HEK293T (cell line): ENCODE measurements at places on chromosomes 6 and 20.

GRCh38 chr20:50883856-50884255 lies 47.4 kb downstream of the ADNP start:
- DNase-seq = no peak

DNA sequence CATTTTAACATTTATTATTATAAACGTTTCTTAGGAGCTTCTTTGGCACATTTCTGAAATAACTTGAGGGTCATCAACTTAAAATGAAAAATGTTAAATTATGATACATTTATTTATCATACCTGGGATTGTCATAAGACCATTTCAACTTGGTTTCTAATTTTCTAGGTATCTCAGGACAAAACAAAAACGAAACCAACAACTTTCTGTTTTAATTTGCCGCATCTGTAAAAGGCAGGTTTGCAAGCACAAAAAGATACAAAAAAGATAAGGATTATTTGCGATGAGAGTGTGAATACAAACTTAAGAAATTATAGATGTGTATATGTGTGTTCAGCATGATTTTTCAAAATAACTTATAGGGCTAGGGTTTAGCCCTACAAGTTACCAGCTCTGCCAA lies 395.0 kb upstream of the RUNX2 start:
- no peak for DNase-seq

GRCh38 chr6:163599136-163599535 lies 184.6 kb downstream of the QKI start:
- no peak for DNase-seq

- no peak for DNase-seq
Measured at GRCh38 chr6:27230758-27231111, 16.8 kb upstream of the PRSS16 start.

DNA sequence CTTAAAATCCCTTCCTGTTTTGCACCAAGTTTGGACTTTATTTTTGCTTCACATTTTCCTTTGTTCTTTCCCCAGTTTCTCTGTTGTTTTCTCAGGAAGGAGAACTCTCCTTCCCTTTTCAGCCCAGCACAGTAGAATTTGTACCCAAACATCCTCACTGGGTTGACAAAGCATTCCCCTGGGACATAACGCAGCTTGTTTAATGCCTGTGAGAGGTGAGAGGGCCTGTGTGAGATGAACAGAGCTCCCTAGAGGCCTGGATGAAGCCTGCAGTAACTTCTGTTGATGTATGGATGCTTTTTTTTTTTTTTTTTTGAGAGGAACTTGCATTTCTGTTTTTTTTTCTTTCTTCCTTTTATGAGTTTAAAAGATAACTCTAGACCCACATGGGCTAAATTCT lies 104.9 kb upstream of the SLC22A23 start:
- DNase-seq = no peak

- no peak for DNase-seq
Measured at GRCh38 chr6:40585223-40585622, 1.9 kb downstream of the LRFN2 start.

DNA sequence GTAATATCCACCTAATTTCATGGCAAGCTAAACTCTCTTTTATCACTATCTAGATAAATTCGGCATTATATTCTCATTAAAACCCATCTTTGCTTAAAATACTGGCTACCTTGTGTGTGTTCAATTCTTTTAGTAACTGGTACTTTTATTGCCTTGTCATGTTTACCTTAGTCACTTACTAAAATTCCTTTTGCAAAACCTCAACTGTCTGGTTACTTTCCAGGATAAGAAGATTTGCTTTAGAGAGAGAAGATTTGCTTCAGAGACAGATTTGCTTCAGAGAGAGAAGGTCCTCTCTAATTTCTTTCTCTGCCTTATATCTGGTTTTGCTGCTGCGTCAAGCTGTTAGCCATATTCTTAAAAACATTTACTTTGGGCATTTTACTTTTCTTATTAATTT lies 151.5 kb upstream of the MLIP start:
- no peak for DNase-seq

DNA sequence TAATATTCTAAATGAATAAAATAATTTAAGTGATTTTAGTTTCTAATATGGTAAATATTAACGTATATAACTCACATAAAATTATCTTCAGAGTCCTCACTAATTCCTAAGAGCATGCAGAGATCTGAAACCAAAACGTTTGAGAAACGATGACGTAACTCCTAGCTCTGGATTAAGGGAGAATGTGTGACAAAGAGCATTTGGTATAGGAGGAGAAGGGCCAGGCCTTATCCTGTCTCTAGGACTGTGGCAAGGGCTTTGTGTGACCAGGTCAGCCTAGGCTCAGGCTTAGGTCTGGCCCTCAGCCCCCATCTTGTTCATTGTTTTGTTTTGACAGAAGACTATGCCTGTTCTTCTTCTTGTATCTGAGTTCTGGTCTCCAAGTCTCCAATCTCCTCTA lies 19.2 kb upstream of the POLR1H start:
- DNase-seq = no peak

GRCh38 chr6:137352859-137353258 lies 133.7 kb upstream of the IFNGR1 start:
- no peak for DNase-seq

DNA sequence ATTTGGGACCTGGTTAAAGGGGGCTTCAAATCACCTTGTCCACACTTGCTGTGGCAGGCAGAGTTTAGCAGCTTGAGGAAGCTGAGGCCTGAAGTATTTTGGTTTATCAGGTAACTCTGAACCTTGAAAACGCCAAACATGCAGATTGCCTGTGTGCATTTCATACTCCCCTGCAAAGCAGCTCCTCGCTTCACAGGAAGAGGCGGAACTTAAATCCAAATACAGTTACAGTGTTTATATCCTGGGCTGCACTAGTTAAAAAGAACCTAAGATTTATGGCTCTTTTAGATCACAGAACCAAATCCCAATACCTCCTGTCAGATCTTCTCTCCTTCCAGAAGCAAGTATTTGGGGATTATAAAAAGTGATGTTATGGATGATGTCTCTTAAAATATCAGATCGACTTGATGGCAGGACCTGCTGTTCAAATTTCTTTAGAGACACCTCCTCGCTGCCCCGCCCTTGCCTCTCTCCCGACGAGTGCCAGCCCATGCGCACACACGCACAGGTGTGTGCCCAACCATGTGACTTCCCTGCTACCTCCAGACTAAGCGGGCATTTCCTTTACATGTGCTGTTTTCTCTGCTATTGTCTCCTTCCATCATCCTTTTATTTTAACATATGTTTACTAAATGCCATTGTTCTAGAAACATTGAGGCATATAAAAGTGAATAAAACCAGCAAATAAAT lies 224.6 kb upstream of the FOXQ1 start:
- DNase-seq = no peak

DNA sequence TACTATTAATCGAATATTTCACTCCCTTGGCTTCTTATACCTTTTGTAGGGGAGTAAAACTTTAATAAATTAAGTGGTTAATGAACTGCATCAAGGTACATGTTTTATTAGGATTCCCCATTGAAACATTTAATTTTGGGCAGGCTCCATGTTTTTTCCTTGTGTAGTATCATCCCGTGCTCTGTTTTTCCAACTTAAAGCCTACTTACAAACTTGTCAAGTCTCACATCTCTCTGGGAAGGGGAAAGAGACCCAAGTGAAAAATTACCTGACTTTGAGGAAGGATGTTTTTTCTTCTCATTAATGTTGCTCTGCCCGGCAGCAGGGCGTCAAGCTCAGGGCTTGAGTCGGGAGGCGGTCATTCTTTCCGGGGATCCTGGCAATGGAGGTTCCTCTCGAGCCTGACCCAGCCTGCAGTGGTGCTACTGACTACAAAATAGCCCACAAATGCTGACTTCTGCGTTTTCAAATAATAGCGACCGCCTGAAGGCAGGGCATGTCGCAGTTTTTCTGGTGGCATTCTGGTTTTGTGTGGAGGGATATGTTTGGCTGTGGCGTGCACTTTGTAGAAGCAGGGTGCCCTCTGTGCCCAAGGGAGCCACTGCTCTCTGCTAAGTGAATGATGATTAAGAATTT lies 2.4 kb downstream of the DSP start:
- DNase-seq = no peak

DNA sequence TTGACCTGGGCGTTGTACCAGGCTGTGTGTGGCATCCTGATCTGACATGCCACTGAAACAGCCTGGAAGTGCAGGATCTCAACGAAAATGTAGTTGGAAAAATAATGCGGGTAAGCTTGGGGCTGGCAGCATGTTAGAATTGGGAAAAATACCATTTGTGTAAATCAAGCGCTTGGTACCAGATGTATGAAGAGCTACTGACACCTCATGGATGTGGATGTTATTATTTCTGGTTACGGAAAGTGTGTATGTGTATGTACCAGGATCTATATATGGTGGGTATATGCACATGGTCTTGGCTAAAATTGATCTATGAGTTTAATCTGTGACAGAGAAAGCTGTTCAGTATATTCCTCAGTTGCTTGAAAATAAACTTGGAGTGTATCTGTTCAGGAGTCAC lies 22.7 kb downstream of the HIVEP1 start:
- no peak for DNase-seq

DNA sequence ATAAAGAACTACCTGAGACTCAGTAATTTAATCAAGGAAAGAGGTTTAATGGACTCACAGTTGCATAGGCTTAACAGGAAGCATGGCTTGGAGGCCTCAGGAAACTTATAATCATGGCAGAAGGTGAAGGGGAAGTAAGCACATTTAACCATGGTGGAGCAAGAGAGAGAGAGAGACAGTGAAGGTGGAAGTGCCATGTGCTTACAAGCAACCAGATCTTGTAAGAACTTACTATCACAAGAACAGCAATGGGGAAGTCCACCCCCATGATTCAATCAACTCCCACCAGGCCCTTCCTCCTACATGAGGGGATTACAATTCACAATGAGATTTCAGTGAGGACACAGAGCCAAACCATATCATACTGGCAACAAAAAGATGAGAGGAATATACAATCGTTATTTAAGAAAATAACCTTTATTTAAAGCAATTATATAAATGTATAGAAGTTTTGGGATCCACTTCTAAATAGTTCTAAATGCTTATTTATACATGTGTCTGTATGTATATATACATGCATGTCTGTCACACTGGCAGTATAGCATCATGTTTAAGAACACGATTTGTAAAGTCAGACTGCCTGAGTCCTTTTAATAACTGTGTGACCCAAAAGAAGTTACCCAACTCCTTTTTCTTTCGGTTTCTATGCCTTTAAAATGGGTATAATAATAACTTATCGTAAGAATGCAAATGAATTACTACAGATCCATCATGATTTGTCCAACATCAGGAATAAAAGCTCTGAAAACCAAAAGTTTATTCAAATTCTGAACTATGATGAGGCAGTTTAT lies 255.7 kb upstream of the THEMIS start:
- DNase-seq = no peak

DNA sequence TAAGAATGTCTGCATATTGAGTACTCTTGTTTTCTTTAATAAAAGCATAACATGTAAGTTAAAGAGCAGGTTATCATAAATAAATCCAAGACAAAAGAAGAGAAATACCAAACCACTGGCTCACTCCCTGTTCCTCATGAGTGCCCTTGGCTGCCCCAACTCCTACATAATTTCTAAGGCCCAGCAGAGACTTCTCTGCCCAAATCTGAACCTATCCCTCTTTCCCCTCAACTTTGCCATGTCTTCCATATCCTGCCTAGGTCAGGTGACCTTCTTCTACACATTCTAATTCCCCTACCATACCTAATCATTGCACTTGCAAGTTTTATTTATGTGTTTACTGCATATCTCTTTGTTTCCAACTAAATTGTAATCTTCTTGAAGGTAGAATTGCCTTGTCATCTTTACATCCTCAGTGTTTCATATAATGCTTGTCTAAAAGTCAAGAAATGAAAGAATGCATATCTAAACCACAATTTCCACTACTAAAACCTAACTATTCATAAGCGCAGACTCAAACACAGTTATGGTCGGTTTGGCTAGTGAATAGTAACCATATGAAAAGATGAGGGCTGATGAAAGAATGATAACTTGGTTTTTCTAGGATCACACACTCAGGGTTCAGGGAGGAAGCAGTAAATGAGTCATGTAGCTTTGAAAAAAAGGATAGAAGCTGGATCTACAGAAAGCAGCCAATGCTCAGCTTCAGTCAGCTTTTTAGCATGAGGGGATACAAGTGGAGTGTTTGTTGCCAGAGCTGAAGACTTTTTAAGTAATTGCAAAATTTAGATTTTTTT lies 53.3 kb upstream of the EYA4 start:
- no peak for DNase-seq

- DNase-seq = no peak
Measured at GRCh38 chr6:99618649-99619408, 12.2 kb downstream of the PRDM13 start.

- DNase-seq = no peak
Measured at GRCh38 chr6:142839686-142840040, 105.3 kb downstream of the HIVEP2 start.

GRCh38 chr6:161462148-161462547 lies 188.3 kb upstream of the AGPAT4 start:
- no peak for DNase-seq

DNA sequence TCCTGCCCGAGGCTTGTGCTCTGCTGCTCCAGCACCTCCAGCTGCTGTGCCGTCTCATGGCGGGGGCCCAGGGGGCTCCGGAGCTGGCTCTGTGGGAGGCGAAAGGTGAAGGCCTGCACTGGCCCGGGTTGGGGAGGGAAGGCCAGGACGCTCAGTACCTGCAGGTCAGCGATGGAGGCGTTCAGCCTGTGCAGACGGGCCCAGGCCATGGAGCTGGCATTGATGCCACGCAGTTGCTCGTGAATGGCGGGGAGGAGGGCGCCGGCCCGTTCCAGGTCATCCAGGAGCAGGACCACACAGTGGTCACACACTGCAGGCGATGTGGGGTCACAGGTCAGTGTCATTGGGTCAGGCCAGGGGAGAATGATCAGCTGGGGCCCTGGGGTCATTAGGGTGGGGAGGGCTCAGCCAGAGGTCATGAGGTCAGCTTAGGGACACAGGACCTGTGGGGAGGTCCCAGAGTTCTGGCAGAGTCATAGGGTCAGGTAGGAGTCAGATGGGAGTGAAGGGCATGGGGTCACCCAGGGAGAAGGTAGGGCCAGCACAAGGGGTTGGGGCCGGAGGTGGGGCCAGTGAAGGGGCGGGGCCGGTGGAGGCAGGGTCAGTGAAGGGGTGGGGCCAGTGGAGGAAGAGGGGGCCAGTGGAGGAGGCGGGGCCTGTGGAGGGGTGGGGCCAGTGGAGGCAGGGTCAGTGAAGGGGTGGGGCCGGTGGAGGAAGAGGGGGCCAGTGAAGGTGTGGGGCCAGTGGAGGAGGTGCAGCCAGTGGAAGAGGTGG lies 18.0 kb downstream of the ADRM1 start:
- DNase-seq = peak; percentile 56

- peak; percentile 63 for DNase-seq
Measured at GRCh38 chr20:46970937-46971630, 76.4 kb downstream of the EYA2 start.

- DNase-seq = no peak
Measured at GRCh38 chr20:36467076-36467999, 74.0 kb upstream of the MYL9 start.

DNA sequence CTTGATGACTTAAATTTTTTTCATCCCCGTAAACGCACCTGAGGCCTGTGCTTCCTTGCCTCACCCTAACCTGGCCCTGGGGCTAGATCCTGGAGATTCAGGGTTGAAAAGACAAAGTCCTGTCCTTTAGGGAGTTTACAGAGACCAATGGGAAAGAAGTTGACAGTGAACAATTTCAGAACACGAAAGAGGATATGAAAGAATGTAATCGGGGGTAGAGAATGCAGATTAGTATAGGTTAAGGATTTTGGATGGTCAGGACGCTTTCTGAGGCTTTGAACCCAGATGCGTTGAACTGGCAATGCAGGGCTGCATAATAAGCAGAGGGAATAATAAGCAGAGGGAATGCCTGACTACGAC lies 1.7 kb upstream of the FBXO5 start:
- DNase-seq = no peak

GRCh38 chr6:130931683-130932082 lies 104.5 kb downstream of the SMLR1 start:
- no peak for DNase-seq
